ENCODE measurements at places on chromosomes 12 and 14.

DNA sequence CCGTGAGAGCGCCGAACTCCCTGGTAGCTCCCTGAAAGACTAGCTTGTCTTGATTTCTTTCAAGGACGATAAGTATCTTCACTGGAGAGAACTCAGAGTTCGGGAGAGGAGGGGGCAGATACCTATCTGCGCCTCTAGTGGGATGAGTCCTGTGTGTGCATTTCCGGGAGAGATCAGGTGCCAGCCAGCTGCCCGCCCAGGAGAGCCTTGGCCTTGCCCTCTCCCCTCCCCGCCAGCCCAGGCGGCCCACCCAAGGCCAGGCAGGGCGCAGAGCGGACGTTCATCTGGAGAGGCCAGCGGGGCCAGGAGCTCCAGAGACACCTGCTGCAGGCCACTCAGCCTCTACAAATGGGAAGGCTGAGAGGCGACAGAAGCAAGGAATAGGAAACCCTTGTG is 1.0 kb downstream of the CD9 start:
- DNase-seq, result no peak

GRCh38 chr12:12642916-12643315 is 31.2 kb downstream of the CREBL2 start:
- DNase-seq, result no peak

GRCh38 chr12:131677699-131678098 is 33.2 kb upstream of the SFSWAP start:
- DNase-seq, result no peak

DNA sequence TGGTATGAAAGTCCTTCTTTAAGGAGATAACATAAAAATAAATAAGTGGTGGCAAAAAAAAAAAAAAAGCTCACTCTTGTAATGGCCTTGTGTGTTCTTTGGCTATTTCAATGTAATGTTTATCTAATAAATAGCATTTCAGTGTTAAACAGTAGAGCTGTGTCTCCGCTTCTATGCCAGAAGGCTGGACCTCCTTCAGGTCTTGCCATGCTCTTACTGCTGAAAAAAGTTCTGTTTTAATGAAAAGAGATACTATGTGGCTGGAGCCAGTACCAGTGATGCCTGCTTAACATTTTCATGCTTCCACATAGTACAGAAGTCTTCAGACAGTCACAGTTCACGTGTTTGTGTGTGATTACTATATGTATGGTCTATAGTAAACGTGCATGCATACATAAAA is 74.1 kb upstream of the PRICKLE1 start:
- DNase-seq, result no peak

- DNase-seq, result no peak
Measured at GRCh38 chr14:103374121-103374520, 11.1 kb upstream of the MARK3 start.
